AG09319 (cell line): ENCODE measurements at places on chromosomes 2 and 18.

DNA sequence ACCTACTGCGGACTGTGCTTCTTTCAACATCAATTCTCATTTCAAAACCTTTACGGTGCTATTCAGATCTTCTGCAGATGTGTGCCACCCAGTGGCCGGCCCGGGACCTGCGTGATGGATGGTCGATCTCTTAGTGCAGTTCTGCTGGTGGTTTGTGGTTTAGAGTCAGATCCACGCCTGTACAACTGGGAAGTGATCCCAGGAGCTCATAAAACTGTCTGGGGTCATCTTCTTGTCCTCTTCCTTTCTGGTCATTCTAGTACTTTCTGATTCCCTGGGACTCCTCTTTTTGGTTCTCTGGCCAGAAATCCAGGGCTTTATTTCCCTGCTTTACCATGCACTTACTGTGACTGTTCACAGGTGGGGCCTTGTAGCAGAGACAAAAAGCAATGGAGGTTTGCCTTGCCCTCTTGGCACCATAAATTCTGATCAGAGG is 15.8 kb upstream of the SELENOI start:
- peak; percentile 65 for DNase-seq

- no peak for DNase-seq
Observed at GRCh38 chr2:27117995-27118524, 868 bp downstream of the CGREF1 start.

GRCh38 chr2:145744541-145745386 is 1224.8 kb upstream of the ZEB2 start:
- peak; percentile 57 for DNase-seq

- DNase-seq: no peak
Observed at GRCh38 chr2:152176113-152176714, 651 bp upstream of the STAM2 start.

DNA sequence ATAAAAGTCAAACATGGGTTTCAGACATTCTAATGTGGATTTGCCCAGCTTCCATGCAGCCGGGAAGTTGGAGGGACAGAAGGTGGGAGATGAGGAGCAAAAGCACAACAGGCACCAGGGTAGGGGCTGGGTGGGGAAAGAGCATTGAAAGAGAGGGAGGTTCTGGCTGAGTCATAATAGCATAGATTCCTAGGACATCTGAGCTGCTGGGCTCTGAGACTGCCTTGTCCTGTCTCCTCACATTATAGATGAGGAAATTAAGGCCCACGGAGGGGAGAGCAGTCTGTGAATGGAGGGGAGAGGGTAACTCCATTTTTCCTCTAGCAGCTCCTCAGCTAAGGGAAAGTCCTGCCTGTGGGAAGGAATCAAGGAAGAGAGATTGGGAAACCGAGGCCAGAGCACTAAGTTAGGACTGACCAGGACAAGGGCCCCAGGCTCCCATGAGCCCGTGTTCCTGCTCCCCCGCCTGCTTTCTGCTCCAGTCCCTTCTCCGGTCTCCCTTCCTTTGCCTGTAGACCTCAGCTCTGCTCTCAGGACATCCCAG is 26.2 kb downstream of the SH2D6 start:
- DNase-seq: no peak

GRCh38 chr2:101116841-101117552 is 34.2 kb downstream of the TBC1D8 start:
- DNase-seq: no peak

DNA sequence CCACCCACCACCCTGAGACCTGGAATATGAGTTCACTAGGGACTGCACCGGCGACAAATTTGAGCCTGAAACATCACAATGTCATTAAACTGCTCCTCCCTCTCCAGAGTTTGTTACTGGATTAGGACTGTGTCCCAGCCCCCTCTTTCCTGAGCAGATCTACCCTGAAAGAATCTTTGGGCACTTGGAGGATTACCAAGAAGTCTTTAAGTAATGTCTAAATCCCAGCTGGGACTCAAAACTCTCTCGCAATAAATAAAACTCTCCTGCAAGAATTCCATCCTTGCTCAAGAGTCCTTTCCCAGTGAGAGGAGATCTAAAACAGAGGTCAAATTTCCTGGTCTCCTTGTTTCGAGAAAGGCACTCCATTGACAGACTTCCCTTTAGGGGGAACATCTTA is 20.9 kb downstream of the GKN2 start:
- peak; percentile 23 for DNase-seq

- no peak for DNase-seq
Observed at GRCh38 chr2:101119431-101119830, 31.8 kb downstream of the TBC1D8 start.

DNA sequence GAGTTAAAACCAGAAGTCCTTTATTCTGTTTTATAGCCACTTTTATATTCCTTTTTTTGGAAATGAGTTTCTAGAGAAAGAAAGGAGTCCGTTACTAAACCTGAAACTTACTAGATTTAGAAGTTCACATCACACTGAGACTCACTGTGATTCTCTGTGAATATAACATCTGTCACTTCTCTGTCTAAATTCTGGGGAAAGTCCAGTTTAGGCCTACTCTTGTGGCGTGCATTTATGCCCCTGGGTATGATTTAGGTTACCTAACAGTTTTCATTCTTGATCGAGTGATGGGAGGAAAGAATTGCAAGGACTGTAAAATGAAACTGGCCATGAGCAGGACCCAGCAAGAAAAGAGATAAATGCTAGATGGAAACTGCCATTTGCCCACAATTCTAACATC is 449.6 kb downstream of the SPAG16 start:
- DNase-seq: no peak

GRCh38 chr2:26809876-26810577 is 24.2 kb downstream of the CENPA start:
- no peak for DNase-seq

GRCh38 chr18:46250084-46250811 is 146.1 kb downstream of the HAUS1 start:
- peak; percentile 42 for DNase-seq
